Mesendoderm (in vitro differentiated cells): ENCODE measurements at places on chromosomes 1 and 21.

- no peak for DNase-seq
Measured at GRCh38 chr1:2625311-2625710, 7.5 kb downstream of the MMEL1 start.

DNA sequence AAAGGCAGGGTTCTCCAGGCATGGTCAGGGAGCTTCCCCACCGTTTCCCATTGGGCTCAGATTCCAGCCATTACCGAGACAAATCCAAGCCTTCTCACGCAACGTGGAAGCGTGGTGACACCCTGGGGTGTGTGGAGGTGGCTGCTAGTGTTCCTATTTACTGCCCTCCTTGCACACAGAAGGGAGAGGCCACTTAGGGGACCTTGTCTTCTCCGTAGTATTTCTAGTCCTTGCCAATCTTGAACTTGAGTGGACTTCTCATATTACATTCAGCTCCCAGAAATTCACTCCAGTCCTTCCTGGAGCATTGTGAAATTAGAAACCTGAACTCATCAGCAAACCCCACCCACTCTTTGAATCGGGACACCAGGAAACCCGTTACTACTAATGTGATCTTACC is 131.6 kb downstream of the AJAP1 start:
- no peak for DNase-seq

DNA sequence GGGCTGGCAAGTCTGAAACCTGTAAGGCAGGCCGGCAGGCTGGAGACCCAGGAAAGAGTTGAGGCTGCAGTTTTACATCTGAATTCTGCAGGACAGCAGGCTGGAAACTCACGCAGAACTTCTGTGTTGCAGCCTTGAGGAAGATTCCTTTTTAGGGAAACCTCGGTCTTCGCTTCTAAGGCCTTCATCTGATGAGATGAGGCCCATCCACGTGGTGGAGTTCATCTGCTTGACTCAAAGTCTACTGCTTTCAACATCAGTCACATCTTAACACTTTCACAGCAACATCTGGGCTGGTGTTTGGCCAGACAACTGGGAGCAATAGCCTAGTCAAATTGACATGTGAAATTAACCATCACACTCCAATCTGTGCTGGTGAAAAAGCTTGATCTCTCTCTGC is 57.1 kb downstream of the EVA1C start:
- DNase-seq, result no peak

GRCh38 chr1:29962831-29963247 is 726.5 kb downstream of the PTPRU start:
- DNase-seq, result peak; percentile 62

DNA sequence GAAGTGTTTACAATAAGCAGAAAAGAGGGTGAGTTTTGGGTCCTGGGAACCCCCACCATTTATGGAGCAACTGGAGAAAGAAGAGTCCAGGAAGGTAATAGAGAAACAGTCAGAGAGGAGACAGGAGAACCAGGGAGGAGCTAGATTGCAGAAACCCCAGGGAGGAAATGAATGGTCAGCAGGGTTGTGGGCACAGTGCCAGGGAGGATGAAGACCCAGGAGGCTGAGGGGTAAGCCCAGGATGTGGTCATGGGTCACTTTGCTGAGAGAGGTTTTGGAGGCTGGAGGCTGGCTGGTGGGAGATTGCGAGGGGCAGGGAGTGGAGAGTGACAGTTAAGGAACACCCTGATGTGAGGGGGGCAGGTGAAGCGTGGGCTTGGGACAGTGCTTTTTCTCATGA is 169.9 kb upstream of the CSF3R start:
- no peak for DNase-seq

GRCh38 chr1:24126018-24126671 is 14.2 kb upstream of the MYOM3 start:
- no peak for DNase-seq

GRCh38 chr1:195970209-195970608 is 638.0 kb downstream of the KCNT2 start:
- DNase-seq, result no peak

- DNase-seq, result no peak
Measured at GRCh38 chr1:91505086-91505485, 4.4 kb downstream of the CDC7 start.

DNA sequence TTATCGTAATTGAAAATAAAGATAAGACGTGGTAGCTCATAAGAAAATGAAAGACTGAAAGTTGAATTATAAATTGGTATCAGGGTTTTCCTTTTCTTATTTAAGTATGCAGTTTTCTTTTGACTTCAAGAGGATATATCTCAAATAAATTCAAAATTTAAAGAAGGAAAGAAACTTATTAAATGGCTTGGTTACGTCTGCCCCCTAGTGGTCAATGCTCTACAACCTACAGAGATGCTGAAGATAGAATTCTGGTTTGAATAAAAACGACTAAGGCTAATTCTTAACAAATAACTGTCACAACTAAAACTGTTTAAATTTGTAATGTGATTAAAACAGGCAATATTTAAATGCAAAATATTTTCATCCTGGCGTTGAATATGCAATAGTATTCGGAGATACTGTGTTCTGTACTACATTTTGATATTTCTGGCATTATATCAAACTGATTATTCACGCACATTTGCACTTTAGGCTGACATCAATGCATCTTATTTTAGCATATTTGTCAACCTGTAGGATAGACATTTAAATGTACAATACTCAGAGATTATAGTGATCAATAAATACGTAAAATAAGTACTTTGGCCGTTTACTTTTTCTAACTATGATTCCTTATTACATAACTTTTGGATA is 26.8 kb downstream of the IFI44 start:
- peak; percentile 49 for DNase-seq

GRCh38 chr1:111507411-111508201 is 4.2 kb upstream of the ADORA3 start:
- DNase-seq, result peak; percentile 88
